ENCODE measurements at places on chromosomes 16 and 17.

DNA sequence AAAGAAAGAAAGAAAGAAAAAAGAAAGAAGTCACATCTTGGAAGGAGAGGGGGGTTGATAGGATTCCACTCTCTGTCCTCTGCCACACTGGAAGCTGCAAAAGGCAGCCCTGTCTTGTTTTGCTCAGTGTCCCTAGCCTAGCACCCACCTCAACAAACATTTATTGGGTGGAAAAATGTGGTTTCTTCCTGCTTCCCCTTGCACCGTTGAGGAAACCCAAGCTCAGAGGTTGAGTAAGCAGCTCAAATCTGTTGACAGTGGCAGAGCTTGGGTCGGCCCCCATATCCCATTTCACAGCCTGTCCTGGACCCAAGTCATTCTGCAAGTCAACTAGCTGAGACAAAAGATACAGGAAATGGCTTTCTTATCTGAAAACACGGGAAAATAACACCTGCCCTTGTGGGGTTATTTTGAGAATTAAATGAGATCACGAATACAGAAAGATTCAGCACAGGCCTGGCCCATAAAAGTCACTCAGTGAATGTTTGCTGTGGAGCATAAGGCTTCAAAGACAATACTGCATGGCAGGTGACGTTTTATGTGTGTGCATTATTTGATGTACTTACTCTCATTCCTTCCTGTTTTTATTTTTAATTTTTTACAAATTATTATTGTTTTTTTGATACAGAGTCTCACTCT, 63.6 kb downstream of the SCNN1B start:
- no peak for DNase-seq

GRCh38 chr16:18800775-18801144, 589 bp downstream of the ARL6IP1 start:
- no peak for DNase-seq

DNA sequence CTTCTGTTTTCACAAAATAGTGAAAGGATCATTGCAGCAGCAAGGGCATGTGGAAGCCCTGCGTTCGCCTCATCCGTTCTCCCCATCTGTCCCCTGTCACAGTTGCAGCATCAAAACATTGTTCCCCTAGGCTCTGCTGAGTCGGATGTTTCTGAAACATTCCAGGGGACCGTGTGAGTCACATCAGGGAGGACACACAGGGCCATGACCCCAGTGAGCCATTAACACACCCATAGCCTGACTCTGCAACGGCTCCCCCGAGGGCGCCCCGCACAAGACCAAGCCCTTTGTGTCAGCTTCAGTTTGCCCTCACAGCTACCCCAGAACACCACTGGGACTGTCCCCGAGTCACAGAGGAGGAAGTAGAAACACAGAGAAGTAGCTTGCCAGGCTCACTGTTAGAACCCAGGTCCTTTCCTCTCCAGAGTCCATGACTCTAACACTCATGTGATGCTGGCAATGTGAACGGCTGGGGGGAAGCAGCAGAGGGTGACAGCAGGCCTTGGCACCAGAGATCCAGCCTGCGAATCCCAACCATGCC, 63.3 kb upstream of the HSBP1 start:
- DNase-seq: no peak

GRCh38 chr17:17784657-17785267, 52.0 kb downstream of the SREBF1 start:
- no peak for DNase-seq

GRCh38 chr17:4636474-4637100, 4.9 kb downstream of the ALOX15 start:
- no peak for DNase-seq

DNA sequence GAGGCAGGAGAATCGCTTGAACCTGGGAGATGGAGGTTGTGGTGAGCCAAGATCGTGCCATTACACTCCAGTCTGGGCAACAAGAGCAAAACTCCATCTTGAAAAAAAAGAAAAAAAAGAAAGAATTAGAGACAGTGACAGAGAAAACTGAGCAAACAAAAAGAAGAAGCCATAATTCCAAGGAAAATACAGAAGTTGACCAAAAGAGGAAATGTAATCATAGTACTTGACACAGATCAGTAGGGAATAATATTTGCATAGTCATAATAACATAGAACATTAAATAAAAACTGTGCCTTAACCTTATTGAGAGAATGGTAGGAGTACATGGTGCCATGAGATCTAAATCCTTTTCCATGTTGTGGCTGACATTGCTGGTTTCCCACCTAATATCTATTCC, 14.7 kb upstream of the USP31 start:
- DNase-seq: no peak

GRCh38 chr17:80124351-80124981, 22.5 kb downstream of the EIF4A3 start:
- DNase-seq: no peak

- no peak for DNase-seq
Observed at GRCh38 chr16:75083813-75084212, 32.8 kb downstream of the LDHD start.

DNA sequence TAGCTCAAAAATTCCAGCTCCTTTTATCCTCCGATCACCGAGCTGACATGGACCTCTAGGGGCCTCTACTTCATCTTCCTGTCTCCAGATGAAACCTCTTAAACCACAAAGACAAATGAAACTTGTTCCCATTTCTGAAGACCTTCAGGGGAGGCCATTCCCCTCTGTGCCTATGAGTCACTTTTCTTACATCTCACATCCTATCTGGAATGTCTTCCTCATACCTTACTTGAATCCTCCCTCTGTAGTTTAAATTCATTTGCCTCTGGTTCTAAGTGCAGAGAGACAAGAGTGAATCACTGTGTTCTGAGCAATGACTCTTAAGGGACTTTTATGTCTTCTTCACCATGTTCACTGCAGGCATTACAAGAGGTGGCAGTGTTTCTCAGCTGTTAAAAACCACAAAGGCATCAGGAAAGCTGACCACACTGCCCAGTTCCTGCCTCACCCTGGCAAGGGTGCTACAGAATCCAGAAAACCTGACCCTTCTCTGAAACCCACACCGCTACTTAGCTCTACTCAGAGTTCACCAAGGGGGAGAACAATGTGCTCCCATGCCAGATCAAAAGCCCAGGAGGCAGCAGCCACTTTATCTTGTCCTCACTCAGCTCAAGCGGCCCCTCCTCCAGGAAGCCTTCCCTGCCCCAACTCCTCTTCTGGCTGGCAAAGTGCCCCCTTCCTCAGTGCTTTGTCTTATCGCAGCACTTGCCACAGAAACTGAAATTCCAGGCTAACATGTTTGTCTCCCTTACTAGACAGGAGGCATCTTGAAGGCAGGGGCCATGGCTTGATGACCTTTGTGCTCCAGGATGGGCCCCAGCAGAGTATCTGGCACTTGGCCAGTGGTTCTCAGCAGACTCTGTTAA, 6.4 kb downstream of the CUEDC1 start:
- no peak for DNase-seq

- no peak for DNase-seq
Observed at GRCh38 chr17:45895304-45895968, 1.1 kb downstream of the MAPT start.

DNA sequence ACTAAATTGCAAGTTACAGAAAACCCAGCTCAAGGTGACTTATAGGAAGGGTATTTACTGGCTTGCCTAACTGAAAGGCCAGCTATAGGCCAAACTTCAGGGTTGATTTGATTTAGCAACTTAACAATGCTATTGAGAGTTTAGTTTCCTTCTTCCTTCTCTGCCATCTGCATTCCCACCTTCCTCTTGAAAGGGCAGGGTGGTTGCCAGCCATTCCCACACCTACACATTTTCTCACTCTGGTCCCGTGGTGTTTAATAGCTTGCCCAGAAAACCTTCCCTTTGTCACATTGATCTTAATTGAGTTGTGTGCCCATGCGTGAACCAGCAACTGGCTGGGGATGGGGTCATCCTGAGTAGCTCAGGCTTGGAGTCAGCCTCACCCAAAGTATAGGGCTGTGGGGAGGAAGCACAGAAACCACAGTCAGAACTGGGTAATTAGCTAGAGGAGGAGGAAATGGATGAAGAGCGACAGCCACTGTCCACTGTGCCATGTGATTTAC, 194.7 kb downstream of the SPECC1 start:
- no peak for DNase-seq

- DNase-seq: no peak
Observed at GRCh38 chr16:53043428-53043831, 9.3 kb downstream of the CHD9NB start.

DNA sequence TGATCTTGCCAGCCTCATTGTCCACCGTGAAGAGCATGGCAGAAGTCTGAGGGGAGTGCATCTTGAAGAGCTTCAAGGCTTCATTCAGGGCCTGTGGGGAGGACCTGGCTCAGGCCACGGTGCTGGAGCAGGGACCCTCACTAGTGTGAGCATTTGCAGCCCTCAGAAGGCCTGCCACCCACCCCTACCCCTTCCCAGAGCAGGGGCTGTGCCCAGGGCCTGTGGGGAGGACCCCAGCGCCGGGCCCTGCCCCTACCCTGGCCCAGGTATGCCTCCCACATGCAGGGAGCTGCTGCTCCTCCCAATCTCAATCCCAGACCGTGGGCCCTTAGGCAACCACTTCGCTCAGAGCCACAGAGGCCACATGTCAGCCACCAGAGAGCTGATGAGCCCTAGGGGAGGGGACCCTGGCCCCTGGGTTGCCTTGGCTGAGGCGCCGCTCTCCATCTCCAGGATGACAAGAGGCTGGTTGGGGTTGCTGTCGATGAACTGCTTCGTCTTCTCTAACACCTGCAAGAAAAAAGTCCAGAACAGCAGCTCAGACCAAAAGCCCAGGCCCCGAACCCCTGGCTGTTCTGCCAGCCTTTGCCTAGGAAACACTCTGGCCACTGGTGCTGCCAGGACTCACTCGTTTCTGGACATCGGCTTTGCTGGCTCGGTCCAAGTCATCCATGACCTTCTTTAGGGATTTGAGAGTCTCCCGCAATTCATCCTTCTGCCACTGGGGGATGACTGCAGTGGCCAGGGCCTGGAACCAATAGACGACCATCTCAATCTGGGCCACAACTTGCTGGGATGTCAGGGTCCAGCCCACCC, 1.8 kb upstream of the EXOSC6 start:
- DNase-seq: no peak

DNA sequence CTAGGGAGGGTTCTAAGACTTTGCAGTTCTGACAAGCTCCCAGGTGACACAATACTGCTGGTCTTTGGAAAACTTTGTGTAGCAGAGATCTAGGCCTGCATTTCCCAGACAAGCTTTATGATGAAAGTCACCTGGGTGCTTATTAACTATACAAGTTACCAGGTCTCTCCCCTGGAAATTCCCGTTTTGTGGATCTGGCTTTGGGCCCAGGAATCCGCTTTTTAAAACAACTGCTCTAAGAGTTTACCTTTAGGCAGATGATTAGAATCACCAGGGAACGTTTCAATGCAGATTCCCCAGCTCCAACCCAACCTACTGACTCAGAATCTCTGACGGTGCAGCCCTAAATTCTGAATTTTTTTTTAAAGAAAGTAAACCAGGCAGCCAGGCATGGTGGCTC, 36.3 kb downstream of the MYH3 start:
- no peak for DNase-seq

- no peak for DNase-seq
Observed at GRCh38 chr17:66948061-66948750, 16.3 kb upstream of the CACNG4 start.

DNA sequence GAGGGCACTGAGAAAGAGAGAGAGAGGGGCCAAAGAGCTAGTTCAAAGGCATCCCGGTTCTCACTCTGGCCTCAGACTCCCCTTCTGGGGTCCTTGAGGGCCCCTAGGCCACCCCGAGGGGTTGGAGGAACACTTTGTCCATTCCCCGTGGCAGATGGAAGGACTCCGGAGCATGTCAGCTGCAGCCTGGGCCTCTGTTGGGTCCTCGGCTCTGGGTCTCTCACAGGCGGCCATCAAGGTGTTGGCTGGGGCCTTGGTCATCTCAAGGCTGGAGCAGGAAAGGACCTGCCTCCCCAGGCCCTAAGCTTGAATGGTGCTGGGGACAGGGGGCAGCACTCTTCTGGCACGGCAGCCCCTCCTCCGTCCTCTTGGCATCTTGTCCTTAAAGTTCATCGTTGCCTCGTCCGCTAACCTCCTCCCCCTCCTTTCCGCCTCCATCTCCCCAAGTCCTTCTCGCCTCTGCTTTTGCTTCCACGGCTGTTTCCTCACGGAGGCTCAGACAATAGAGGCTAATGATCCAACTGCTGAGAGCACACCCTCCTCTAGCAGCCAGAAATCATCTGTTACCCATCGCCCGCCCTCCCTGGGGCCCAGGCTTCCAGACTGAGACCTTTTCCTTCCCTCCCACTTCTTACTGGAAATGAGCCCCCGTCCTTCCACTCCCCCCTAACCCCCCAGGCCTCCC, 23.3 kb downstream of the CCR7 start:
- DNase-seq: no peak

GRCh38 chr17:78248051-78248914, 16.9 kb downstream of the TMEM235 start:
- DNase-seq: no peak
